ENCODE measurements at places on chromosomes 13 and 19.

- DNase-seq = no peak
Measured at GRCh38 chr19:39814595-39814994, 19.4 kb downstream of the DYRK1B start.

DNA sequence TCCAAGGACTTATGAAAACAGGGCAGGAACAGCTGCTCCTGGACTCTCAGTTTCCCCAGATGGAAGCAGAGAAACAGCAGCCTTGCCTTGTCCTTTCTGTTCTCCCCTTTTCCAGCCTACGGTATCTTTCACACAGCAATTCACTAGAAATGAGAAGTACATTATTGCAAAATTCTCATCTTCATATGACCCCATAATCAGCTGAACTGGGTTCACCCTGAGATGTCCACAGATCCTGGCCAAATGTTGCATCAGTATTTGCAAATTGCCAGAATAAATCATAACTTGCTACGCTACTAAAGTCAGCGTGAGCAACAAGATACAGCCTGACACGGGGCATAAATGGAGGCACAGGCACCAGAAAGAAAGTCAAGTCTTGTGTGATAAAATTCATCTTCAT lies 16.1 kb downstream of the VSTM1 start:
- peak; percentile 70 for DNase-seq

- DNase-seq = no peak
Measured at GRCh38 chr19:34172661-34173192, 423 bp downstream of the LSM14A start.

DNA sequence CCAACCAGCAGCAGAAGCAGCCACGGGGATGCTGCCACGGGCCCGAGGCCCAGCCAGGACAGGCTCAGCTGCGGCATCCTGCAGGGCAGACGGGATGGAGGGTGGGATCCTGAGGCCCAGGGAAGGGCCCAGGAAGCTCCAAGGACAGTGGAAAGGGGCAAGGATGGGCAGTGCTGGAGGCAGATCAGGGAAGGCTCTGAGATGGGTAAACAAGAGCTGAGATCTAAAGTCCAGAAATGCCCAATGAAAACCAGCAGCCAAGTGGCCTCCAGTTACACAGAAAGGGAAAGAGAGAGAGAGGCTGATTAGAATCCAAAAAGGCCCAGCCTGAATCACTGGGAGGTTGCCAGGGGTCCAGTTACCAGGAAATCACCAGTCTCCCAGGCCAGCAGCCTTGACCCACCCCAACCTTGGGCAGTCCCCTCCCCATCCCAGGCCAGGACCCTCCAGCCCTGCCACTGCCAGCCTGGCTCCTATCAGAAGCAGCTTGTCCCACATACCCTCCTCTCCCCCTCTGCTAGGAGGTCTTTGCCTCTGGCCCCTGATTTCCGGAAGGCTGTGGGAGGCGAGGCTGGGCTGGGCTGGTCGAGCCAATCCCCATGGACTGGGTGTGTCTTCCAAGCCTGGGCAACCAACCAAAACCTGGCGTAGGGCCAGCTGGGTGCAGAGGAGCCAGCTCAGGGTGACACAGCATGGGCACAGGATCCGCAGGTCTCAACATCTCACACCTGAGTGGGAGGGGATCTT lies at the start of gene CYP4F11:
CYP4F11 (minus strand) TSS at position 198 of the 747 bp plus-strand sequence; CDS start at position 77, 121 bp downstream.
- DNase-seq = no peak

- DNase-seq = no peak
Measured at GRCh38 chr13:105567951-105568525, 967.4 kb downstream of the EFNB2 start.

GRCh38 chr19:35509018-35509652 lies 4.3 kb downstream of the DMKN start:
- DNase-seq = no peak

DNA sequence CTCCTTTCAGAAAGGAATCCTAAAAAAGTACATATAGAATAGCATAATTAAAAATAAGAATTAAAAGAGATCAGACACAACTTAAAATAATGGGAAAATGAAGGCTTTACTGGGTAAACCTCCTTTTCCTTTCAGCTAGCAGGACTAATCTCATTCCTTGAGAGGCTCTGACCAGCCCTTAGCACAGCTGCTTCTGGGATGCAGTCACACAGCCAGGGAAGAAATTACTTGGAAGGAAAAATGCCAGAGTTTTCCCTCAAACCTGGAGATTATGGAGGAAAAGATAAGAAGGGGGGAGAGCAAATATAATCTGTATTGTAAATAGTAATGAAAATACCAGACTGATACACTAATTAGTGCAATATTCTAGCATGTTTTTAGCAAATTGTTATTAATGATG lies 91.8 kb downstream of the LRCH1 start:
- no peak for DNase-seq

GRCh38 chr13:100881291-100881864 lies 206.8 kb upstream of the TMTC4 start:
- no peak for DNase-seq

DNA sequence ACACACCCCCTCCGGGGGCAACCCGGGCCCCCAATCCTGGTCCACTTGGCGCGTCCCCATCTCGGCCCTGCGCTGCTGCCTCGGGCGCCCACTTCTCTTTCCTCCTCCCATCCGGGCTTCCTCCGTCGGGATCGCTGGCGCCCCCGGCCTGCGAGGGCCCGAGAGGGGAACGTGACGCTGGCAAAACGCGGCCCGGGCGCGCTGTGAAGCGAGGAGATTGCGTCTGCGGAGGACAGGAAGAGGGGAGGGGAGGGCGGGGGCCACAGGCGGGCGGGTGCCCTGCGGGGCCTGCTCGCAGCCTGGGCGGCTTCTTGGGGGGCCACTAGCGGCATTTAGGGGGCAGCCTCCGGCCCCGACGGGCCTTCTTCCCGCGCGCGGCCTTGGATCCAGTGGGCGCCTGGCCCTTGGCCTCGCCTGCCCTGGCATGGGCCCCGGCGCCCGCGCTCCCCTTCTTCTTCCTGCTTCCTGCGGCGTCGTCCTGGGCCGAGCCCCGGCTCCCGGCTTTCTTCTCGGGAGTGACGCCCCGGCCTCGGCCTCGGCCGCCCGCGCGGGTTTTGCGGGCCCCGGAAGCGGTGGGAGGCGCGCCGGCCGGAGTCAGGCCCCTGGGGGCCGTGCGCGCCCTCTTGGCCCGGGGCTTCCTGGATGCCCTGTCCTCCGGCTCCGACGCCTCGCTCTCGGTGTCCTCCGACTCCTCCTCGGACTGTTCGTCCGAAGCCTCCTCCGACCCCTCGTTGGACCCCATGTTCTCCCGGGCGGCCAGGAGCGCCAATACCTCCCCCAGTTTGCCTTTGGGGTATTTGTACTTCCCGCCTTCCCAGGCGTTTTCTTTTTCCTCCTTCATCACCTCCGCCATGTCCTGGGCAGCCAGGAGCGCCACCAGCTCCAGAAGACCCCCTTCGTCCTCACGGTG lies 2.2 kb downstream of the PNMA8B start:
- DNase-seq = no peak

- DNase-seq = no peak
Measured at GRCh38 chr19:56727677-56728076, 56.1 kb upstream of the ZNF835 start.

- no peak for DNase-seq
Measured at GRCh38 chr13:97468331-97468730, 34.4 kb downstream of the RAP2A start.

DNA sequence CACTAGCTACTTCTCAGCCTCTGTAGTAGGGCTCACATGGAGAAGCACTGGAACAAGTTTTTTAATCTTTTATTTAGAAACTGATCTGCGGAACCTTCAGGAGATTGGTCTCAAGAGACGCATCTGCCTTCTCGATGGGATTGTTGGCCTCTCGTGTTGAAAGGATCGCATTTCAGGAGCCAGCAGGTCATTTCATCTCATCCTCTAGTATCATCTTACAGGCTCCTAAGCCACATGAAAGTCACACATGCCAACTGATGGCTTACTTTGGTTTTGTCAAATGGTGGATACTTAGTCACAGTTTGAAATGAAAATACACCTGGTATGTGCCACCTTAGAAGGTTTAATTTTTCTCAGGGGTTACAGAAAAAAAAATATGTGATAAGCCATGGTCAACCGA lies 1703.6 kb downstream of the EFNB2 start:
- DNase-seq = no peak

DNA sequence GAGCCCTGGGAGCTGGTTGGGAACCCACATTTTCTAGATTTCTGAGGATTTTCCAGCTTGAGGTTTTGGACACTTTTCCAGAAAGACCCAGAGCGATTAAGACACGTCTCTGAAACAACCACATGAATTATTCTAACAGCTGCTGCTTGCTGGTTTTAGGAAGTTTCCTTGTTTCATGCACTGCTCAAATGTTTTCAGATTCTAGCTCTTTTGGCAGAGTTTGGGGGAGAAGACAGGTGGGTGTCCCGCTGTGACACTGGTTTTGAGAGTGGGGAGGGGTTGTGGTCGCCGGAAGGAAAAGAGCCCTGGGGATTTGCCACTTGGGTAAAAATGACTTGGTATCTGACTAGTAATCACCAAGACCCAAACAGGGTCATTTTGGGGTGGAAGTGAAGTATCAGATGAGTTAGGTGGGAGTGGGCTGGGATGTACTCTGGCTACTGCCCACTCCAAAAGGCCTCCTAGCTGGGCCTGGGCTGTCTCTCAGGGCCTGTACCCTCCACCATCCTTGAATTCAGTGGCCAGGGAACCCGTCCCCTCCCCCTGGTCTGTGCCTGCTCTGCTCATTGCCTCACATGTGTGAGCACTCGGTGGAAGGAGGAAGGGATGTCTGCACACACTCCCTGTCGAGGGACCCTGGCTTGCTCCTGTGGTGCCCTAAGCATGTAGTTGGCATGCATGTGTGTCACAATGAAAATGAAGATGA lies 13.2 kb downstream of the GATAD2A start:
- DNase-seq = no peak

- DNase-seq = no peak
Measured at GRCh38 chr13:31996601-31997000, 35.0 kb upstream of the FRY start.

DNA sequence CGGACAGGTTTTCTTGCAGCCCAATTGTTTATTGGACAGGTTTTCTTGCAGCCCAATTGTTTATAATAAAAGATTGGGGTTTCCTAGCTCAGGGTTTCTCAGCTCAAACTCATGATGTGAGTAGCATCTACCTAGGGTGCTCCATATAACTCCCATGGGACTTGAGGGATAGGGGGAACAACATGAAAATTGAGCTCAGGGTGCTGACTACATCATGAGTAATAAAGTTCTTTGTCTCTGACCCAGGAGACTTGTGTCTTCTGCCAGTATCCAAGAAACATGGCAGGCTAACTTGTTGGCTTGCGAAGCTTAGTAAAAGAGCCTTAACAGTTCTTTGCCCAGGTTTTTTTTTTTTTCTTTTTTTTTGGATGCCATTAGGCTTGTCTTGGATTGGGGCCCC lies 59.2 kb upstream of the MYCBP2 start:
- no peak for DNase-seq

DNA sequence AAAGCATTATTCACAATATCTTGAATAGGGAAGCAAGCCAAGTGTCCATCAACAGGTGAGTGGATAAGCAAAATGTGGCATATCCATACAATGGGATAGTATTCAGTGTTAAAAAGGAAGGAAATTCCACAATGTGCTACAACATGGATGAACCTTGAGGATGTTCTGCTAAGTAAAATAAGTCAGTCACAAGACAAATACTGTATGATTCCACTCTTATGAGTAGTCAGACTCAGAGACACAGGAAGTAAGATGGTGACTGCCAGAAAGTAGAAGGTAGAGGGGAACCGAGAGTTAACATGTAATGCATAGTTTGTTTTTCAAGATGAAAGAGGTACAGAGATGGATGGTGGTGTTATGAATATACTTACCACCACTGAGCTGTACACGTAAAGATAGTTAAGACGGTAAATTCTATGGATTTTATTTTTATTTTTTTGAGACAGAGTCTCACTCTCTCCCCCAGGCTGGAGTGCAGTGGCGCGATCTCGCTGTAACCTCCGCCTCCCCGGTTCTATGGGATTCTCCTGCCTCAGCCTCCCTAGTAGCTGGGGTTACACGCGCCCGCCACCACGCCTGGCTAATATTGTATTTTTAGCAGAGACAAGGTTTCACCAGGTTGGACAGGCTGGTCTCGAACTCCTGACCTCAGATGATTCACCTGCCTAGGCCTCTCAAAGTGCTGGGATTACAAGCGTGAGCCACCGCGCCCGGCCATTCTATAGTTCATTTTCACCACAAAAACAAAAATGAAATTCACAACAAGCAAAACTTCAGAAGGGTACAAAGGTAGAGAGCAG lies 1.0 kb upstream of the CHAMP1 start:
- no peak for DNase-seq

GRCh38 chr13:54975676-54976075 lies 1947.1 kb downstream of the OLFM4 start:
- no peak for DNase-seq

DNA sequence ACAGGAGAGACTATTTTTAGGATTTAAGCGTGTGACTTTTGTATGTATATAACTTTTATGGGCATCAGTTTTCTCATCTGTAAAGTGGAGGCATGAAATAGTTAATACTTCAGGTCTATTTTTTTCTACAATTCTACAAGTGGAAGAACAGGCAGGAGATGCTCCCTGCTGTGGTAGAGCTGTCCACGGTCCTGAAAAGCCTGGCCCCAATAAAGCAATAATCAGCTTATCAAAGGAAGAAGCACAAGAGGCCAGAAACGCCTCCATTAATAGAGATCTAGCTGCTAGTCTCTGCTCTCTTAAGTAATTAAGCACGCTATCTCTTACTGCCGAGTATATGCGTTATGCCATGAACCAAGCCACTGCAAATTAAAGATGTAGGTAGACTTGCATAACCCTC lies 28.0 kb upstream of the WASF3 start:
- peak; percentile 27 for DNase-seq

GRCh38 chr13:42401376-42401775 lies 129.4 kb downstream of the AKAP11 start:
- DNase-seq = no peak

DNA sequence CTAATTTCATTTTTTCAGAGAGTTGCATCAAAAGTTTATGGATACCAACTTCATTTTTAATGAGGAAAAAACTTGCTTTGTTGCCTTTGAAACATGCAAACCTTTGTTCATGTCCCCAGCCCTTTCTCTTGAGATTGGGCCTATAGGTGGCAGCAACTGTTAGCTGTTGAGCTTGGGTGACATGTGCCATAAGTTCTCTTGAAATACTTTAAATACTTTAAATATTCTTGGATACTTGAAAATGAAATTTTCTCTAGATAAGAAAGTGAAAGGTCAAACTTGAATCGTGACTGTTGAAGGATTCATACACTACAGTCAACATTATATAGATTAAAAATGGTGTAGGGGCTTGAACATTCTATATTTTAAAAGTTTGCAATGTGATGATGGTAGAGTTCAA lies 294.9 kb downstream of the NDFIP2 start:
- peak; percentile 76 for DNase-seq

Measured in AML-193 (cell line).